ENCODE measurements at places on chromosomes 3 and 15.

DNA sequence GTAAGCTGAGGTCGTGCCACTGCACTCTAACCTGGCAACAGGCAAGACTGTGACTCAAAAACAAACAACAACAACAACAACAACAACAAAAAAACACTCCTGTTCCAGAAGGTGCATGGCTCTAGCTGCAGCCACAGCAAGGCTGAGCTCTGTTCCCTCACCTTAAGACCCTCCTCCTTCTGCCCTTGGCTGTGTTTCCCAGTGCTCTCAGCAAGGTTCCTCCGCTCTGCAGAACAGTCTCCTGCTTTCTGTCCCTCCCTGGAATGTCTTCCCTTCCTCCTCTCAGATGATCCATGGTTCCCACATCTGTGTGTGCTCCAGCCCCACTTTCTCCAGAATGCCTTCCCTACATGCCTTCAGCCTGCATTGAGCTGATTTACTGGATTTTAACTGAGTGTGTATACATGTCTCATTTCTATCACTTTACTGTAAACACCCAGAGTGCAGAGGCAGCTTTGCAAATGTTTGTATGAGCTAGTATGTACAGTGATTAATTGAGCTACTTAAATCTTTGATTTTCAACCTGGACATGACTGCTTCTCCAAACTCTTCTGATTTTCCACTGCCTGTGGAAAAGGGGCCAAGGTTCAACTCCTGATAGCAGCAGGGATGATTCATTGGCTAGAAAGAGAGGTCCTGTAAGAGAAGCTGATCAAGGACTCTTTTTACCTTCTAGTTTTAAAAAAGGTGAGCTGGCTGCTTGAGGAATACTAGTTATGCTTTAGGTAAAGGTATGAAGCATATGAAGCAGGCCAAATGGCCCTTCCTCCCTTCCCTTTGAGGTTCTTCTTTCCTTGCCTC lies 14.7 kb downstream of the ANKUB1 start:
- peaks cover 23% of the 10 kb centered on the region for H3K4me1 ChIP-seq
- no peak overlapping the region for H3K4me3 ChIP-seq
- H3K36me3 ChIP-seq, result no peaks in the 10 kb centered on the region
- DNase-seq, result no peak

GRCh38 chr15:38888701-38889221 lies 324.1 kb upstream of the RASGRP1 start:
- no peak overlapping the region for H3K27ac ChIP-seq
- no peak for DNase-seq
- H3K36me3 ChIP-seq, result no peaks in the 10 kb centered on the region
- H3K27me3 ChIP-seq, result no peaks in the 10 kb centered on the region

DNA sequence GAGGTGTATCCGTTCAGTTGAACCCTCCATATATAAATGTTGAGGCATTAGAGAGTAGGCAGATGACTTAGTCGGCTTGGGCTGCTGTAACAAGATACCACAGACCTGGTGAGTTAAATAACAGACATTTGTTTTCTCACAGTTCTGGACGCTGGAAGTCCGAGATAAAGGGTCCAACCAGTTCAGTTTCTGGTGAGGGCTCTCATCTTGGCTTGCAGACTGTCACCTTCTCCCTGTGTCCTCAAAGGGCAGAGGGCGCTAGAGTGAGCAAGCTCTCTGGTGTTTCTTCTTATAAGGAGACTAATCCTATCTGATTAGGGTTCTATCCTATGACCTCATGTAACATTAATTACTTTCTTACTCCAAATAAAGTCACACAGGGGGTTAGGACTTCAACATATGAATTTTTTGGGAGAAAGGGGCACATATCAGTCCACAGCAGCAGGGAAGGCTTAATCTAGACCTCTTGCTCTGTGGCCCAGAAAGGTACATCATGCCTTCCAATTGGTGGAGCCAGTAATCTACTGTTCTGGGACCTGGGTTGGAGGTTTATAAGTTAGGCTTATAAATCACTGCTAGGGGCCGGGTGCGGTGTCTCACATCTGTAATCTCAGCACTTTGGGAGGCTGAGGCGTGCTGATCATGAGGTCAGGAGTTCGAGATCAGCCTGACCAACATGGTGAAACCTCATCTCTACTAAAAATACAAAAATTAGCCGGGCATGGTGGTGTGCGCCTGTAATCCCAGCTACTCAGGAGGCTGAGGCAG lies 26.3 kb upstream of the SLC28A2 start:
- no peak overlapping the region for H3K4me3 ChIP-seq
- peaks cover 2% of the 10 kb centered on the region for H3K27me3 ChIP-seq
- no peaks in the 10 kb centered on the region for H3K36me3 ChIP-seq
- no peaks in the 10 kb centered on the region for H3K4me1 ChIP-seq
- H3K27ac ChIP-seq, result no peak overlapping the region

GRCh38 chr3:187318819-187319616 lies 27.5 kb upstream of the MASP1 start:
- H3K27me3 ChIP-seq, result peaks cover 8% of the 10 kb centered on the region
- no peak overlapping the region for H3K27ac ChIP-seq
- peaks cover 7% of the 10 kb centered on the region for H3K4me1 ChIP-seq
- no peaks in the 10 kb centered on the region for H3K36me3 ChIP-seq
- peak overlapping the region; percentile 34 for H3K4me3 ChIP-seq
- peak; percentile 66 for DNase-seq

GRCh38 chr3:192249516-192249915 lies 477.8 kb downstream of the FGF12 start:
- no peak overlapping the region for H3K4me3 ChIP-seq
- H3K27me3 ChIP-seq, result no peaks in the 10 kb centered on the region
- H3K27ac ChIP-seq, result no peak overlapping the region
- no peaks in the 10 kb centered on the region for H3K4me1 ChIP-seq
- no peak for DNase-seq
- H3K36me3 ChIP-seq, result no peaks in the 10 kb centered on the region

GRCh38 chr15:47523681-47524475 lies 193.4 kb upstream of the SEMA6D start:
- H3K4me3 ChIP-seq, result no peak overlapping the region
- no peak overlapping the region for H3K27ac ChIP-seq
- H3K36me3 ChIP-seq, result no peaks in the 10 kb centered on the region
